ENCODE measurements at places on chromosomes 1 and 21.

- DNase-seq: no peak
Measured at GRCh38 chr1:235527196-235527814, 23.1 kb upstream of the B3GALNT2 start.

DNA sequence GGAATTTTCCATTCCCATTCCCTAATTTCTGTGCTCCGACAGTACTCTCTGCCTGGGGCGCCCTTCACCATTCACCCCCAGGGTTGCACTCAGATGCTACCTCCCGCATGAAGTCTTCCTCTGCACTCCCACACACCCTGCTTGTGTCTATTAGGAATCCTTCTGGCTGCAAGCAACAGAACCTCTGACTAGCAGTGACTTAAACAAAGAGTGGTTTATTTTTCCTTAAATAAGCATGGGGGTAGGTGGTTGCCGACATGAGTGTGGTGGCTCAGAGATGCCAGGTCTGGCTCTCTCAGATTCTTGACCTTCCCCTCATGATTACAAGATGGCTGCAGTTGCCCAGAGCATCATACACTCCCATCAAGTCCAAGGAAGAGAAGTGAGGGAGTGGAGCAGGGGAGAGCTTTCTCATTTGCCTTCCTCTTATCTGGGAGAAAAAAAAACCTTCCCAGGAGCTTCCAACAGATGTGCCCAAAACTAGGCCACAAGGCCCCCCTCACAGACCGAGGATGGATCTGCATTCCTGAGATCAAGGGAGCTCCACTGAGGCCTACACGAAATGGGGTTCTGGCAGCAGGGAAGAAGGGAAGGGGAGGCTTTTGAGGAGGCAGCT, 49.6 kb upstream of the LBR start:
- DNase-seq: no peak

GRCh38 chr1:156229809-156230472, 12.0 kb upstream of the BGLAP start:
- DNase-seq: no peak

DNA sequence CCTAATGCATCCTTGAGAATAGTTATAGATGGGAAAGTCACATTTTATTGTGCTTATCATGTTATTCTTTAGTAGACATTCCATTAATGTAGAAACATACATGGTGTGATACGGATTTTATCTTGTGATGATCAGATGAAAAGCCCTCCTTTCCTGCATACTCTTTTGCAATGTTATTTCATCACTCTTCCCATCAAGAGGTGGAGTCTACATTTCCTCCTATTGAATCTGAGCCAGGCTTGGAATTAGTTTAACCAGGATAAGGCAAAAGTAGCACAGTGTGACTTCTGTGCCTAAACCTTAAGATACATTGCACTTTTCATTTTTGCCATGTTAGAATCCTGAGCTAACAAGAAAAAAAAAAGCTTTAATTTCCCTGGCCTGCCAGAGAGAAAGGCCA, 393.7 kb upstream of the ST6GALNAC5 start:
- DNase-seq: no peak

- DNase-seq: no peak
Measured at GRCh38 chr1:20932437-20932977, 145.4 kb upstream of the HP1BP3 start.

GRCh38 chr1:37513795-37514349, 694 bp downstream of the MEAF6 start:
- no peak for DNase-seq

GRCh38 chr21:45636459-45636858, 7.1 kb upstream of the PCBP3 start:
- no peak for DNase-seq

- DNase-seq: no peak
Measured at GRCh38 chr21:29610779-29611360, 312.1 kb downstream of the BACH1 start.

DNA sequence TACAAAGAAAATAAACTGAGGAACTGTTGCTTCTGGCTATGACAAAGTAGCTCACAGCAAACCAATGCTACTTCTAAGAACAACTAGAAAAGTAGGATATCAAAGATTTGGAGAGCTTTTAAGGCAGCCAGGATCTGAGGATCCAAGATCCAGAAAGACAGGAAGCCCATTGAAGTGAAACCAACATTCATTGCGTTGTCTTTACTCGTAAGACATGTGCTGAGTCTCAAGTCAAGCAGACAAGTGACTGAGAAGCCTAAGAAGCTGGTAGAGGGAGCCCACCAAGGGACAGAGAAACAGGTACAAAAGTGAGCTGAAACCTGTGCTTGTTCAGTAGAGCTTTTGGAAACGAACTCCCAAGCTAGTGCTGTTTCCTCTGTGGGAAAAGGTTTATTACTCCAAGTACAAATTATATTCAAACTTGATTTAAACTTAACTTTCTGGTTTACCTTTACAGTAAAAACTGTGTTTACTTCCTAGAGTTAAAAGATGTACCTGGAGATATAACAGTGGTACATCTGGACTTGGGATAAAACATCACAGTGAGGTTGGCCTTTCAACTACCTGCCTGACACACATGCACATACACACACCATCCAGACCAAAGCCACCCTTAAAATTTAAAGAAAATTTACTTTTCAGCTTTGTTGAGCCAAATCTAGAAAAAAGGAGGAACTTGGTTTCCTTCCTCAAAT, 41.2 kb downstream of the NME7 start:
- DNase-seq: no peak

GRCh38 chr1:22778862-22779520, 68.4 kb downstream of the EPHB2 start:
- no peak for DNase-seq

GRCh38 chr1:234186037-234186688, 187.1 kb upstream of the COA6 start:
- no peak for DNase-seq

DNA sequence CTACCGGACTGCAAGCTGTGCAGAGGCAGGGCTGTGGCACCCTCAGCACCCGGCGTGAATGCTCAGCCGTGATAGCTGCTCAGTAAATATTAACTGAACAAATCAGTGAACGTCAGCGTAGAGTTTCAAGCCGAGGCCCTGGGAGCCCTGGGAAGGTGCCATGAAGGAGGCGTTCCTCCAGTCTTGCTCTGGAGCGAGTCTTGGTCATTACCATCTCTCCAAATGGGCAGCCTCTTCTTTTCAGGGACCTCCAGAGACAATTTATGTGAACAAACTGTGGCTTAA, 449.2 kb downstream of the CAMTA1 start:
- DNase-seq: no peak

DNA sequence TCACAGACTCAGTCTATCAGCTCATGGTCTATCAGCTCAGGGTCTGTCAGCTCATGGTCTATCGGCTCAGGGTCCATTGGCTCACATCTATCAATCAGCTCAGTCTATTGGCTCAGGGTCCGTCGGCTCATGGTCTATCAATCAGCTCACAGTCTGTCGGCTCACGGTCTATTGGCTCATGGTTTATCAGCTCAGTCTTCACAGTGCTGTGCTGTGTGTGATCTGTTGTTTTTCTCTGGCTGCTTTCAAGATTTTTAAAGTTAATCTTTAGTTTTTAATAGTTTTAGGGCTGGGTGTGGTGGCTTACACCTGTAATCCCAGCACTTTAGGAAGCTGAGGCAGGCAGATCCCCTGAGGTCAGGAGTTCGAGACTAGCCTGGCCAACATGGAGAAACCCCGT, 14.4 kb downstream of the C1orf159 start:
- DNase-seq: no peak

GRCh38 chr1:210685295-210685650, 356.6 kb downstream of the HHAT start:
- no peak for DNase-seq

GRCh38 chr1:55578646-55579045, 363.5 kb upstream of the USP24 start:
- DNase-seq: no peak

DNA sequence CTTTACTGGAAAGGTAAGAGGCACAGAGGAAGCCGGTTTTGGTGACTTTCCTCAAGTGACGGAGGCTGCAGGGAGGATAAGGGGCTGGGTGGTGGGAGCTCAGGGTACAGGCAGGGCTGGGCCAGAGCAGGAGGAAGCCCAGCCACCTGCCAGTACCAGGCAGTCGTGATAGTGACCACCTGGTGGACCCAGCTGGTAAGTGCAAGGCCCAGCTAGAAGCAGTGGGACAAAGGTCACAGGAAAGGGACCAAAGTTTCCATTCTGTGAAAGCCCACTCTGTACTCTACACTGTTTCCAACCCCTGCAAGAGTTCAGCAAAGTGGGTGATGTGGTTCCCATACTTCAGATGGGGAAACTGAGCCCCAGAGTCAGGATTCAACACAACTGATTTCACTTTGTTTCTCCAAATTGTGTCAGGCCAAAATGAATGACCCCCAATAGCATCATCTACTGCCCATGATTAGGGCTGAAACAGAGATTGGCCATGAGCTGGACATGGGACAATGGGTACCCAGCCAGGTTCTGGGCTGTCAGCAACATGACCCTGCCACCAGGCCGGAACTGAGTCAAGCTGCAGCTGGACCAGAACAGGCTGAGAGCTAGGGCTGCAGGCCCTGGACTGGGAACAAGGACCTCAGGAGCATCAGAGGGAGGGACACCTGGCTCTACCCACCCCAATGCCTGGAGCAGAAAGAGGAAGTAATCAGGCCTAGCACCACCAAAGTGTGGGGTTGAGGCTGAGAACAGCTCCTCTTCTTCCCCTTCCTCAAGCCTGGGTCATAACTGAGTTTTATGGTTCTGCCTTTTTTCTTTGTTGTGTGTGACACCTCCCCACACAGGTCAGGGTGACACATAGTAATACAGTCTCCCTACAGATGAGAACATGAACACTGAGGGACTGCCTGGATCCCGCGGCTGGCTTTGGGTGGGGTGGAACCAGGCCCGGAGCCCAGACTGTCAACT, 50.2 kb downstream of the KCNN3 start:
- peak; percentile 62 for DNase-seq

DNA sequence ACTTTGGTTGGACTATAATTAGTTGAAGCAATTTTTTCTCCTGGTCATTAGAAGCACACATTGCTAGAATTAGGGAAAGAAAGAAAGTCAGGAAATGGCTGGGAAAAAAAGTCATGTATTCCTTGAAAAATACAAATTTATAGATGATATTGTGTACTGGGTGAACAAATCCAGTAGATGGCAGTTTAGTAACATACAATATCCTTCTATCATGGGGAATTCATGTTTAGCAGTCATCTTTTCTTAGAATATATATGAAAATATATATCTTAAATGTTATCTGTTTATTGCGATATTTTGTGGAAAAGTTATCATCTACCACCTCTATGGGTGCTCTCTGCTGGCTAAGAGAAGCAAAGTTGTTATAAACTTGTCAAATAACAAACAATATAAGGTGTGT, 13.1 kb upstream of the ZRANB2 start:
- DNase-seq: peak; percentile 31

- DNase-seq: no peak
Measured at GRCh38 chr1:212430955-212431394, 1.7 kb upstream of the NENF start.

GRCh38 chr1:1599030-1599934, 653 bp downstream of the FNDC10 start:
- DNase-seq: peak; percentile 27

DNA sequence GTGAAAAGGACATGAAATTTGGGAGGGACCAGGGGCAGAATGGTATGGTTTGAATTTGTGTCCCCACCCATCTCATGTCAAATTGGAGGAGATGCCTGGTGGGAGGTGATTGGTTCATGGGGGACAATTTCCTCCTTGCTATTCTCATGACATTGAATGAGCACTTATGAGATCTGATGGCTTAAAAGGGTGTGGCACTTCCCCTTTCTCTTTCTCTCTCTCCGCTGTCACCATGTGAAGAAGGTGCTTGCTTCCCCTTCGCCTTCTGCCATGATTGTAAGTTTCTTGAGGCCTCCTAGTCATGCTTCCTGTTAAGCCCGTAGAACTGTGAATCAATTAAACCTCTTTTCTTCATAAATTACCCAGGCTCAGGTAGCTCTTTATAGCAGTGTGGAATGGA, 7.6 kb upstream of the GBP4 start:
- no peak for DNase-seq

DNA sequence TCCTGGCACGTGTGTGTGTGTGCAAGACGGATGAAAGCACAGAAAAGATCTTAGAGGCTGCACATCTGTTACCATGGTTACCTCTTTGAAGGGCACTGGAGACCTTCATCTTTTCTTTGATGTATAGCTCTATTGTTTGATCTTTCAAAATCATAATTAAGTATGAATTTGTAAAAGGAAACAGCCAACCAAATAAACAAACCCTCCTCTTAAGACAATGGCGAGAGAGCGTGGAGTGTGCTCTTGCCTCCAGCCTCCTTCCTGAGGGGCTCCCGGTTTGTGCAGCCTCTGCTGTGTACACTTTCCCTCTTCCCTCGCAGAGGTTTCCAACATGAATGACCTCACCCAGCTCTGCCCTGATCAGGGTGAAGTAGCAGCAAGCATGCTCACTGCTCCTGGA, 27.9 kb downstream of the CACNA1S start:
- DNase-seq: no peak

- DNase-seq: no peak
Measured at GRCh38 chr1:162928141-162928540, 67.2 kb upstream of the CCDC190 start.

GRCh38 chr1:86773341-86774288, 69.2 kb downstream of the SH3GLB1 start:
- no peak for DNase-seq

GRCh38 chr1:47477595-47478080, 39.8 kb downstream of the FOXD2 start:
- no peak for DNase-seq

- no peak for DNase-seq
Measured at GRCh38 chr1:61504852-61505390, 220.0 kb downstream of the TM2D1 start.

GRCh38 chr1:108117237-108117636, 82.9 kb downstream of the SLC25A24 start:
- no peak for DNase-seq

- DNase-seq: no peak
Measured at GRCh38 chr1:162984699-162985098, 84.5 kb upstream of the RGS4 start.

DNA sequence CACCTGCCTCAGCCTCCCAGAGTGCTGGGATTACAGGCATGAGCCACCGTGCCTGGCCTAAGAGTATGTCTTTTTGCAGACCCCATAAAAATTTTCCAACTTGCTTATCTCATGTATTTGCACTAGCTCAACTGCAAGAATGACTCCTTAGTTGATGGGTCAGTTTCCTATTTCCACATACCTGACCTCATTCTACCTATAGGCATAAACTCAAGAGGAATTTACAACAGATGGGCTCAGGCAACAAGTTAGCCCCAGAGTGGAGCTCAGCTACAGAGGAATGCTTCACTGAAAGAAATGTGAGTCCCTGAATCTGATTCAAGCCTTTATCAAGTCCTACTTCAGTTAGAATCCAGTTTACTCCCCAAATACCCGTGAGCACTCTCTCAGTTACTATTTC, 5.3 kb upstream of the SLC37A1 start:
- no peak for DNase-seq

GRCh38 chr1:84116558-84116957, 27.5 kb upstream of the PRKACB start:
- no peak for DNase-seq

- DNase-seq: no peak
Measured at GRCh38 chr1:153651771-153652170, 6.7 kb upstream of the SNAPIN start.

GRCh38 chr1:201317551-201317950, 34.2 kb downstream of the PKP1 start:
- DNase-seq: no peak

GRCh38 chr1:18602533-18603211, 28.0 kb upstream of the PAX7 start:
- DNase-seq: no peak
